ENCODE measurements at places on chromosomes 3 and 15.
A peak's percentile ranks its signal among the peaks of the same experiment; 100 is the strongest.

GRCh38 chr15:87490666-87491065 lies 765.9 kb downstream of the NTRK3 start:
- DNase-seq, result no peak

DNA sequence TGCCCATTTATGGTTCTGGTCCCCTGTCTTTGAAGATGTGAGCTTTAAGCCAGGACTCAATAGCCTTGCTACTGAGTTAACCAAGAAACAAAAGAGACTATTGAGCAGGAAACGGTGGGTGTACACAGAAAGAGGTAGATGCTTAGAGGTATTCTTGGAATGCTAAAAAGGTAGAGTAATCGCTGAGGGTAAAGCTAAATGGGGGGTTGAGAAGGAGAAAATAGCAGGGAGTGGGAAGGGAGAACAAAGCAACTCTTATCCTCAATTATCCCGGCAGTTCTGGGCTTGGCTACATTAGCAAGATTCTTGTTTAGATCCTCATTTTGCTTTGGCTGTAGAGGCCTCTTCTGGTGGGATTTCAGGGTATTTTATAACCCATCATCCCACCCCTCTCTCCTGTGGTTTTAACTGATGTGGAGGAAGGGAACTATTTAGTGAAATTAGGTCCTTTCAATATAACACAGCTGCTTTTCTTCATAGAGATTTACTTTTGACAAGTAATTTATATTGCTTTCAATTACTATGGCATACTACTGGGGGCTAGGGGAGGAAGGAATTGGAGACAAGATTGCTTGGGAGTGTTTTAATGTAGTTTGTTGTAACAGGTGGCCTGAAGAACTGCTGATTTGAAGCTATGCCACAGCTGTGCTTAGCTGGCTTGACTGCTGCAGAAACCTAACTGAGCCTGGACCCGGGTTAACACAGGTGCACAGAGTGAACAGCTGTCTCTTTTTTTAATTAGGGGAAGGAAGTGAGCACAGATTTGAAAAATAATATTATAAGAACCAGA lies 234.3 kb upstream of the CCDC54 start:
- peak; percentile 46 for DNase-seq

DNA sequence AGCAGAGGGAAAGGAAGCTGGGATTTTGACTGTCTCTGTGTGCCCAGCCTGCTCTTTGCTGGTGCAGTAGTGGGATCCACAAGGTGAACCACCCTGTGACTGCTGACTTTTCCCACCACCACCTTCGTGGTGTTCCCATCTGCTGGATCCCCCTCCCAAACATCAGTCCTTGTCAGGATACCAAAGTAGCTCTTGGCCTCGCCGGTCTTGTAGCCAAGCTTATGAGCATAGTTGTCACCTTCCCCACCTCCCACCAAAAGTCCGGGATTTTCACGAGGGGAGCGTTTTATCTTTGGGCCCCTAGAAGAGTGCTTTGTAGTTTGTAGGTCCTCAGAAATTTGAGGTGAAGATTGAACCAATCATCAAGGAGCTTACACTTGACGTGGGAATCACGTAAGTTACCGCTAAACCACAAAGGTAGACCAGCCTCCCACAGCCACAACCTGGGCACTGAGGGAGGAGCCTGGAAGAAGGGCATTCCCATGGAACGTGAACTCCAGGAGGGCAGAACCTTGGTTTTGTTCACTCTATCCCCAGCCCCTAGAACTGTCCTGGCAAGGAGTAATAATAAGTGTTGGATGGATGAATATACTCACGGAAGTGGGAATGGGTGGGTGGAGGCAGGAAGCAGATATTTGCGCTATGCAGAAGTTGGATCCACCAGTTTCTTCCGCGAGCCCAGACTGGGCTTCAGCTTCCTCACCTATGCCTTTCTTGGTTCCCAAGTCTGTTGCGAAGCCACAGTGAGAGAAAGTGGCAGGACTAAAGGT lies 814 bp upstream of the TEX264 start:
- DNase-seq, result no peak

DNA sequence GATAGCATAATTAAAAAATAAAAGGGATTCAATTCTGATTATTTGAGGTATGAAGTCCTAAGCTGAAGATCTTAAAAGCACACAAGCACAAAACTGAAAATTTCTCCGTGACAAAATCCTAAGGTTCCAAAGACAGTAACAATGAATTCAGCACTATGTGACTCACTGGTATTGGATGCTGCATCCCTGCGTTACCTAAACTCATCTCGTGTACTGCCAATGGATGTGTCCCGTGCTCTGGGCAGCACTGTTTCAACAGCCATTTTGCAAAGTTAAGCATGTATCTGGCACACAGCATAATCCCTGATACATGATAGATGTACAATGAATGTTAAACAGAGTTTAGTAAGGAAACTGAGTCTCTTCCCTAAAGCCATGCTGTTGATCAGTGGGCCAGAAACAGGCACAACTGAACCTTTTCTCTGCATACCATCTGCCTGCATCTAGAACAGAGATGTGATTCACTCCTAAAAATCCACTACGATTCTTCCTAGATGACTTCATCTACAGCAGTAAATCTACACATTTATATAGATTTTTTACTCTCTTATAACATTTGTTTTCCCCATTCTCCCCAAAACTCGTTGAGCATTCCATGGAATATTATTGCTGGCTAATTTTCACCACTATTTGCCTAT lies 14.3 kb downstream of the SUCLG2 start:
- no peak for DNase-seq

DNA sequence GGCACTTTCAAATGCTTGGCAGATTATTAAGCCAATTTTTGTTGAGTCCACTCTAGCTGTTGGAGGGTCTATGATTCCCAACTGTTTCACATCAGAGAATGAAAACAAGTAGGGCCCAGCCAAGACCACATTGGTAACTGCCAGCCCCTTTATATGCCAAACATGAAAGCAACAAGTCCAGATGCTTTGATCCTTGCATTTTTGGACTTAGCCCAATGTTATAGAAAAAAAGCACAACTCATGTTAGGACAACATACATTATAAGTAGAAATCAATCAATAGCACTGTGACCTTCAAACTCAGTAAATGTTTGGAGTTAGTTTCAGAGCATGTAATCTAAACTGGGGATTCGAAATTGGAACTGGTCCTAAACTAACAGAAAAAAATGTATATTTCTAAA lies 674.7 kb downstream of the MECOM start:
- no peak for DNase-seq

DNA sequence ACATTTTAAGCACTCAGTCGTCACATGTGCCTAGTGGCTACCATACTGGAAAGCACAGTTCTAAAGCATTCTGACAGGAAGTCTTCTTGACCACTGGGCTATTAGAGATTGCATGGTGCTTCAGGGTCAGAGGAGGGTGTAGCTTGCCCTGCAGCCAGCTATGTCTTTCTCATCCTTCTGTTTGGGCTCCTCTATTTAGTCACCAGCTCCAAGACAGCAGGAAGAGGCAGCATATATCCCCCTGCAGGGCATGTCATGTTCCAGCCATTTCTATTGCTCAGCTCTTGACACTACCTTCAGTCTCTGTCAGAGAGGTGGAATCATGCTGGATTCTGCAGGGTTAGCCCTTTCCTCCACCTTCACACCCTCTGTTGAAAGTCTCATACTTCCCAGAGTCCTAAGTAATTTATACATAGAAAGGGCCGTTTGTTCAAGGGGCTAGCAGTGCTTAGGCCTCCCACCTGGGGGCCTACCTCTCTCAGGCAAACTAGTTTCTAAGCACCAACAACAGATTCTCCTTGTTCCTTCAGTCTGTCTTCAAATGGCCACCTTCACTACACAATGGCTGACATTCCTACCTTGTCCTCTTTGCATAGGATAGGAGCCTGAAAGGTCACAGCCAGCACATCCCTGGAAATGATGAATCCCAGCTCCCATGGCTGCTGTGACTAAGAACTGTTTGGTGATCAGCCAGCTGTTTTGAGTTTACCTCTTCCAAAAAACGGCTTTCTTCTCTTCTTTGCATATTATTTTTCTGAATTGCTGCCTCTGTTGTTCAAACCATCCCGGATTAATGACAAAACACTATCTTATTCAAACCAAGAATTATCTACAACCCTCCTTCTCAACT lies 115.7 kb upstream of the BFSP2 start:
- DNase-seq, result no peak

GRCh38 chr15:57626713-57627440 lies 35.2 kb downstream of the MYZAP start:
- DNase-seq, result no peak

DNA sequence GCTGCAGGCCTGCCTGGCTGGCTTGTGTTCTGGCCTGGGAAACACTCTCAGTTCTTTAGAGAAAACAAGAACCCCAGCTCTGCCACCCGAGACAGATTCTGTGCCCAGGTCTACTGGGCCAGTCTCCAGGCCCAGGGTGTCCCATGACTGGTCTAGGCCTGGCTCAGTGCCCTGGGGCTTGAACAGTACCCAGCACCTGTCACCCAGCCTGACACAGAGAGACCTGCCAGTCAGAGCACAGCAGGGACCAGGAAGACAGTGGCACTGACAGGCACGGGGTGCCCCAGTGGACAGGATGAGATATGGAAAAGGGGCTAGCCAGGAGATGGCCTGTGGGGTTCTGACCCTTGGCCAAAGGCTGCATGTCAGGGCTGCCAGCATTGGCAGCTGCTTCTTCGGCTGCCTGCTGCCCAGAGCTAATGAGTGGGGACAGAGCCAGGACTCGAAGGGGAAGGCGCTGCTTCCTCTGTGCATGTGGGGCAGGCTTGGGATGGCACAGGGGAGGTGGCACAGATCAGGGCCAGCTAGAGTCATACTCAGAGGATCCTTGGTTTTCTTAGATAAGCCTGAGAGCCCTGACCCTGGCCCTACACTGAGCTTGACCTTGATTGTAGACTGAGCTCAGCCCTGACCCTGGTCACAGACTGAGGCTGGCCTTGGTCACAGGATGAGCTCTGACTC lies 15.1 kb downstream of the CCDC33 start:
- DNase-seq, result no peak

GRCh38 chr15:39645138-39645975 lies 64.5 kb downstream of the THBS1 start:
- DNase-seq, result no peak

- DNase-seq, result peak; percentile 11
These were observed 16.7 kb downstream of the TPRG1 start for GRCh38 chr3:189188466-189188865.

DNA sequence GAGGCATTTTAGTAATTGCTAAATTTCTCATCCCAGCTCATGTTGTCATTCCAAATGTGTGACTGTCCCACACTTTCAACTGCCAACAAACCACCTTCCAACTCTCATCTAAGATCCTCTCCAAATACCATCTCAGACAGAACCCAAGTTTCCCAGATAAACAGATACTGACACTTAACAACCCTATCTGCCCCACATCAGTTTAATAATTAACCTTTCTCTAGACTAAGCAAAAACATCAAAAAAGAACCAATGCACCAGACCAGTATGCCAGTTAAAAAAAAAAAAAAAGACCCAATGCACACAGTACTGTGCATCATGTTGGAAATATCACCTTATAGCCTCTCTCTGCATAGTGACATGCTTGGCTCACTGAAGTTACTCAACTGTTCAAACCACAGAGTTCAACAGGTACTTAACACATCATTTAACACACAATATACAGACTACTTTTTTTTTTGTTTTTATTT lies 5.5 kb downstream of the SFMBT1 start:
- DNase-seq, result no peak

- DNase-seq, result peak; percentile 53
These were observed at the start of gene ALG3 for GRCh38 chr3:184248454-184249411. Gene ALG3, minus strand, starts transcription at chr3:184248962. Its CDS starts 22 bp downstream, at chr3:184248940.

DNA sequence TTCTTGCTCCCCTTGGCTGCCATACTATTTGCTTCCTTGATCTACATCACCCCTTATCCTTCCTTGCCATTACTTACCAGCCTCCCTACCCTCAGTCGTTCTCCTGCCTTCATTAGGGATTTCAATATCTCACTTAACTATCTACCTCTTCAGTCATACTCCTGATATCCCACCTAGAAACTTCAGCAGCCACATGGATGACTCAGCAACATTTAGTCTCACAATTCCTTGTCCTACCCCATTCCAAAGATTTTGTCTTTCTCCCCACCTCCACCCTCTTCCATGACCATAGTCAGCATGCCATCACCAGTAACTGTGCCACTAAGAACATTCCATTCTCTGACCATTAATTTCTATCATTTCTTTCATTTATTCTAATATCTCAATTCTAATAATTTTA lies 18.4 kb downstream of the UPK1B start:
- DNase-seq, result no peak
